ENCODE measurements at places on chromosomes 12 and 14.

- no peak for DNase-seq
These were observed 42.6 kb downstream of the GALNT8 start for GRCh38 chr12:4762773-4763172.

- DNase-seq, result no peak
These were observed 34.2 kb downstream of the RTRAF start for GRCh38 chr14:52023518-52023917.

GRCh38 chr12:24724814-24725213, 224.1 kb downstream of the BCAT1 start:
- no peak for DNase-seq

- no peak for DNase-seq
These were observed 42.5 kb upstream of the MAP1LC3B2 start for GRCh38 chr12:116516657-116517056.

DNA sequence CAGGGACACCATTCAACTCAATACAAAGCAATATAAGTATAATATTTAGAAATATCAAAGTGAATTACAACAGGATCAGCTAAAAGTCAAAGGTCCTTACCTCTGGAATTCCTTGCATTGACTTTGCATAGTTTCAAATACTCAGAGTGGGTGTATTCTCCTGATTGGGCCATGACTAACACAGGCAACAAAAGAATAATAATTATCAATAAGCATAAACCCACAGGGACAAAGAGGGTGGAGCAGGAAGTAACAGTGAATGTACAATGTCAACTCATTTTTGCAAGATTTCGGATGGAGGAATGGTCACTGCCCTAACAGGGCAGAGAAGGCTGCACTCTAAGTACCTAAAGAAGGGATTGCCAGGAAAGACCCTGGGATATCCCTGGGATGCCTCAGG, 207.5 kb downstream of the PAX9 start:
- DNase-seq, result no peak

Data from effector memory CD4-positive, alpha-beta T cell (primary cell).